ENCODE measurements at places on chromosomes 4 and X. TPM values are rescaled to one million over a fixed set of nuclear protein-coding genes. Genes with fewer than 3 reads are reported as not detected.

Gene STARD8
- total RNA-seq, result 7.3 TPM

Gene GLRA2
- not detected for total RNA-seq

Gene GPR119
- total RNA-seq, result not detected

Gene C4orf54
- not detected for total RNA-seq

Gene GBA3
- total RNA-seq, result not detected

Gene PCDH10
- total RNA-seq, result 0.83 TPM

Gene CTAG1B
- total RNA-seq, result not detected

Gene EXOC1L
- not detected for total RNA-seq

Gene DNAAF6
- not detected for total RNA-seq

Gene MSANTD1
- total RNA-seq, result 0.44 TPM

Gene NEIL3
- total RNA-seq, result 4.0 TPM

Gene ARHGAP4
- 2.3 TPM for total RNA-seq

Gene GAGE13
- total RNA-seq, result not detected

Gene TRMT2B
- total RNA-seq, result 18.8 TPM

Gene TMEM154
- total RNA-seq, result 2.8 TPM

Gene HSD17B13
- total RNA-seq, result 0.15 TPM

Gene GCNA
- total RNA-seq, result 1.3 TPM

Gene UGT8
- total RNA-seq, result 0.17 TPM

Gene CHRNA9
- total RNA-seq, result not detected

Gene CNKSR2
- total RNA-seq, result 0.66 TPM

Gene DCAF12L1
- total RNA-seq, result under 0.01 TPM

Gene EGF
- 1.0 TPM for total RNA-seq

Gene CENPI
- 5.3 TPM for total RNA-seq

Gene STK26
- 3.3 TPM for total RNA-seq

Gene MAGEC2
- total RNA-seq, result not detected

Gene SAT1
- 79.1 TPM for total RNA-seq

Gene F9
- total RNA-seq, result not detected

Gene GABRE
- total RNA-seq, result 1.3 TPM

Gene LRP2BP
- total RNA-seq, result 0.44 TPM

Gene BBS12
- total RNA-seq, result 6.1 TPM

Gene TCEAL6
- total RNA-seq, result not detected

Gene RHOXF2B
- total RNA-seq, result not detected

Gene KDR
- total RNA-seq, result under 0.01 TPM

Gene ALAS2
- not detected for total RNA-seq

Data from smooth muscle cell of trachea (primary cell).